ENCODE measurements at places on chromosomes 6 and 20.

GRCh38 chr20:52031563-52032303, 159.8 kb downstream of the ZFP64 start:
- DNase-seq, result no peak

- DNase-seq, result no peak
These were observed 54.8 kb downstream of the DACT2 start for GRCh38 chr6:168264593-168265335.

DNA sequence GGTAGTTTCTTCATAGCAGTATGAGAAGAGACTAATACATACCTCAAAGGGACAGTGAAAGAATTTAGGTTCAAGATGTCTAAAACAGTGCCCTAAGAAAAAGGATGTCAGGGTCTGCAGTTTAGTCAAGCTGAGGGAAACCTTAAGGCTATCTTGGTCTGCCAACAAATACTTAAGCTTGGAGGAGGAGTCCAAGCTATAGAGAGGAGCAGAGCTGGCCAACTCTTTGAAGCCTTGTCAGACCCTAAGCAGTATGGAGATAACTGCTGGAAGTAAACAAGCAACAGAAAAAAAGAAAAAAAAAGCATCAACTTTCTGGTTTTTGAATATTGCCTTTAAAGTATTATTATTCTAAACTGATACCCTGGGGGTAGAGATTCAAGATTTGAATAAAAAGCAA, 1518.1 kb downstream of the GRIK2 start:
- no peak for DNase-seq

DNA sequence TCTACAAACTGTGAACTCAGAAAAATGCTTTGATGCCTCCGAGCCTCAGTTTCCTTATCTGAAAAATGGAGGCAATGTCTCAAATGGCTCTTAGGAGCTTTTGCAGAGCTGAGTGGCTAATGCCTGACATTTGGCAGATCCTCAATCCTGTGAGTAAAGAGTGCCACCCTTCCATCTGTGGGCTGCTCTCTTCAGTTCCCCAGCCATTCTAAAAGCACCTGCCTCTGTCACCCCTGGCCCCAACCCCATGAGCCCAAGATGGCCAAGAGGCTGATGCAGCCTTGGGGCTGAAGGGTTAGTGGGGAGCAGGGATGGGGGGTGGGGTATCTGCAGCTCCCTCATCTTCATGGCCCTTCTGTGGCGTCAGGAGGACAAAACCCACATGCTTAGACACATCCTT, 14.5 kb upstream of the GUCA1A start:
- DNase-seq, result no peak

- no peak for DNase-seq
These were observed 348.3 kb downstream of the DHX35 start for GRCh38 chr20:39310363-39310995.
